Osteocyte (in vitro differentiated cells): ENCODE measurements at places on chromosomes 16 and 17. TPM values are rescaled to one million over a fixed set of nuclear protein-coding genes. Genes with fewer than 3 reads are reported as not detected.

Gene SOX9
- total RNA-seq, result 1.8 and 1.9 TPM in 2 replicates

DNA sequence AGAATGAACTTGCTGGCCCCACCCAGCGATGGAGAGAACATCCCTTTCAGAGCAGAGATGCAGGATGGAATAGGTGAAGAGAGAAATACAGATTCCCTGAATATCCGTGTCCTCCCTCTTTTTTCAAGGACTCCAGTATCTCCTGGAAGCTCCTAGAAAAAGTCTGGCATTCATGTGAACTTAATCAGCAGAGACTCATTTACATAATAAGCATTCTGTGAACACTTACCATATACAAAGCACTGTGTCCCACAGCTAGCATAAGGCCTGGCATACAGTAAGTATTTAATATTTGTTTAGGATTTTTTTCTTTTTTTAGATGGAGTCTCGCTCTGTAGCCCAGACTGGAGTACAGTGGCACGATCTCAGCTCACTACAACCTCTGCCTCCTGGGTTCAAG lies 208.5 kb upstream of the RPL38 start:
- no peaks in the 10 kb centered on the region for H3K4me1 ChIP-seq
- no peaks in the 10 kb centered on the region for H3K36me3 ChIP-seq
- no peak for DNase-seq
- H3K4me3 ChIP-seq, result no peak overlapping the region
- H3K27me3 ChIP-seq, result no peaks in the 10 kb centered on the region

DNA sequence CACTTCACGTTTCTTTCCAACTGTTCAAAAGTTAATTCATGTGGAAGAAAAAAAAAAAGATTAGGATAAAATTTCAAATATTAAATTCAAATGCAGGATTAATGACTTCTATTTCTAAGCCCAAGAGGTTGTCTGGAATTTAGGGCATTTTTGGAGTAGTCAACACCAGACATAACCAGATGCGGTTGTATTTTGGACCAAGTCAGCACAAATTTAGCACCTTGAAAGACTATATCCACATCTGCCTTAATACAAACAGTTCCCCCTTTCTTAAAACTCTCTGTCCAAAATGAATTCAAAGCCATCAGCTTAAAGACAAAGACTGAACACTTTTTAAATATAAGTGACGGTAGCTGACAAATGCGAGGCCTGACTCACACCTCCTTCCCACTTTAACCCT lies 282.9 kb downstream of the C16orf95 start:
- DNase-seq, result no peak
- H3K36me3 ChIP-seq, result no peaks in the 10 kb centered on the region
- no peak overlapping the region for H3K4me3 ChIP-seq
- peaks cover 3% of the 10 kb centered on the region for H3K27me3 ChIP-seq
- H3K4me1 ChIP-seq, result peaks cover 11% of the 10 kb centered on the region
- no peak overlapping the region for H3K27ac ChIP-seq

DNA sequence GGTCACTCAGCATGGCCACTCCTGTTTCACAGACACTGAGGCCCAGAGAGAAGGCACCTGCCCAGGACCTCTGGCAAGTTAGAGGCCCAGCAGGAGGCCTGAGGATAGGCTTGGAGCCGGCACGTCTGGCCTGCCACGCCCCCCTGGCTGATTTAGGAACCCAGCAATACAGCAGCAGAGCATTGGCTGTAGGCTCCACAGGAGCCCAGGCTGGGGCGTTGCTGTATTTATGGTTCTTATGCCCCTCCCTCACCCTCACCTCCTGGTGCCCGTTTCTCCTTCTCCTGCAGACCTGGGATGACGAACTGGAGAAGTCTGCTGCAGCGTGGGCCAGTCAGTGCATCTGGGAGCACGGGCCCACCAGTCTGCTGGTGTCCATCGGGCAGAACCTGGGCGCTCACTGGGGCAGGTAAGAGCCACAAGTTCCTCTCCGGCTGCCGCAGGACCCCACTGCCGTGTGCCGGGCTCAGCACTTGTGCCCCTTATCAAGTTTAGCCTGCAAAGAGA lies 25.8 kb downstream of the CRISPLD2 start:
- DNase-seq, result no peak
- no peak overlapping the region for H3K27ac ChIP-seq
- no peaks in the 10 kb centered on the region for H3K36me3 ChIP-seq

Gene SPATA32
- total RNA-seq, result 0.18 TPM in 1 of 2 replicates, not detected in the other

Gene SPHK1
- 15.2 TPM in 2 replicates for total RNA-seq

Gene P2RX5
- 0.34 and 0.43 TPM in 2 replicates for total RNA-seq

Gene SLFN12L
- total RNA-seq, result not detected in 2 replicates

Gene CCL8
- not detected in 2 replicates for total RNA-seq

GRCh38 chr16:53769185-53769584 lies 65.2 kb downstream of the FTO start:
- peaks cover 17% of the 10 kb centered on the region for H3K4me1 ChIP-seq
- no peaks in the 10 kb centered on the region for H3K36me3 ChIP-seq
- no peak overlapping the region for H3K4me3 ChIP-seq
- no peaks in the 10 kb centered on the region for H3K27me3 ChIP-seq

Gene TPSG1
- total RNA-seq, result not detected in 2 replicates

DNA sequence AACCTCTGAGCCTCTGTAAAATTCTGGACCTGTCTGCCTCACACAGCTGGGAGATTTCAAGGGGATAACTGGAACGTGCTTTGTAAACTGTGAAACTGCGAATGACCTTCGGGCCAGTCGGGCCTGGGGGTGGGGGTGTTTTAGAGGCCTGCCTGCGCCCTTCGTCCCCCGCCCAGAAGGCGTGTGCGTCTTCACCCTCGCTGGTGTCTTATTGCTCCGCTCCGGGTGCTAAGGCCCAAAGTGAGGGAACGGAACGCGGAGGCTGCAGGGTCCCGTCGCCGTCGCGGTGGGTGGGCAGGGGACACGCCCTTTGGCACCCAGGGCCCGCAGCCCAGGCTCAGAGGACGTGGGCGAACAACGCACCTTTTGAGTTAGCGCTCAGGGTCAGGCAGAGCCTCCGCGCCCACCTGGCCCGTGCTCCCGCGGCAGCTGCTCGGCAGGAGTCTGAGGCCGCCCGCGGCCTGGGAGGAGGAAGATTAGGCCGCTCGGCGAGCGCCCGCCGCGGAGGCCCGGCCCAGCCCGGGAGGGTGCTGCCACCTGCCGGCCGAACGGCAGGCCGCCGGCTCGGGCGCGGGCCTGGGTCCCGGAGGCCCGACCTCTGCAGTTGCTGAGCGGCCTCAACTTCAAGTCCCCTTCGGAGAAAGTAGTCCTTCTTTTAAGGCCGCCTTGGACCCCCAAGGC lies 29.7 kb downstream of the DCAKD start:
- DNase-seq, result peak; percentile 89
- peaks cover 2% of the 10 kb centered on the region for H3K36me3 ChIP-seq
- H3K27me3 ChIP-seq, result no peaks in the 10 kb centered on the region
- H3K27ac ChIP-seq, result no peak overlapping the region
- H3K4me3 ChIP-seq, result no peak overlapping the region
- peaks cover 21% of the 10 kb centered on the region for H3K4me1 ChIP-seq

DNA sequence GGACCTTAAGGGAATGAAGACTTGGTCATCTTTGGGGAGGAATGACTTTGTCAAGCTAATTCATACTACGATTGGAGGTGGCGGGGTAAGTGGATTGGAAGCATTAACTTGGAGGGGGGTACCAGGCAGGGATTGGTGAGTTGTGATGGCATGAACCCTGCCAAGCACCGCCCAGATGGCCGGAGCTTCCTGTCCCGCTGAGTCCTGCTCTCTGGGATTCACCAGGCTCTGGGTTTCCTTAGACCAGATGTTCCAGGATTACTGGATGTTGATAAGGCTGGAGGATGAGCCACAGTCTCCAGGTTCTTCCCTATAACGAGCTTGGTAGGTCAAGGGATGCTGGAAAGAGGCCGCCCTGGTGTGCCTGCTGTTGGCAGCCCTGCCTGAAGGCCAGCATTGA lies 154.9 kb downstream of the SDK2 start:
- H3K4me3 ChIP-seq, result no peak overlapping the region
- DNase-seq, result no peak
- no peak overlapping the region for H3K27ac ChIP-seq
- H3K27me3 ChIP-seq, result peaks cover 2% of the 10 kb centered on the region
- H3K36me3 ChIP-seq, result peaks cover 6% of the 10 kb centered on the region

- H3K36me3 ChIP-seq, result peaks cover 17% of the 10 kb centered on the region
- H3K27me3 ChIP-seq, result no peaks in the 10 kb centered on the region
- peak overlapping the region; percentile 98 for H3K4me3 ChIP-seq
- no peak for DNase-seq
- peak overlapping the region; percentile 96 for H3K27ac ChIP-seq
Measured at GRCh38 chr17:42774066-42774745, 957 bp downstream of the VPS25 start.

DNA sequence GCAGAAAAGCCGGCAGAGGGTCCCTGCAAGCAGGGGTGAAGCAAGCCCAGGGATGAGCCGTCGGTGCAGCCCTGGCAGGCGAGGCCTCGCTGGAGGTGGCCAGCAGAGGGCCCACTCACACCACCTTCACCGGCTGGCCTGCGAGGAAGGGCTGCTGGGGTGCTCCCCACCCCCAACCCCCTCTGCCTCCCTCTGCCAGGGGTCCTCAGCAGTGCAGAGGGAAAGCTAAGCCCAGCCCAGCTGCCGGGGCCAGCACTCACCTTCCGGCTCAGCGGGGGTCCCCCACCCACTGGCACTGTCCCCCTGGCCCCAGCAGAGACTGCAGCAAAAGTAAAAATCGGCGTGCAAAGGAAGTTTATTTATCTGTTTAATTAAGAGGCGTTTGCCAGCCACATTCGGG lies 113.4 kb downstream of the ENGASE start:
- no peak for DNase-seq
- H3K36me3 ChIP-seq, result no peaks in the 10 kb centered on the region
- no peak overlapping the region for H3K27ac ChIP-seq
- no peak overlapping the region for H3K4me3 ChIP-seq

Gene TMEM114
- total RNA-seq, result not detected in 2 replicates

Gene CDH8
- 7.6 and 7.7 TPM in 2 replicates for total RNA-seq

DNA sequence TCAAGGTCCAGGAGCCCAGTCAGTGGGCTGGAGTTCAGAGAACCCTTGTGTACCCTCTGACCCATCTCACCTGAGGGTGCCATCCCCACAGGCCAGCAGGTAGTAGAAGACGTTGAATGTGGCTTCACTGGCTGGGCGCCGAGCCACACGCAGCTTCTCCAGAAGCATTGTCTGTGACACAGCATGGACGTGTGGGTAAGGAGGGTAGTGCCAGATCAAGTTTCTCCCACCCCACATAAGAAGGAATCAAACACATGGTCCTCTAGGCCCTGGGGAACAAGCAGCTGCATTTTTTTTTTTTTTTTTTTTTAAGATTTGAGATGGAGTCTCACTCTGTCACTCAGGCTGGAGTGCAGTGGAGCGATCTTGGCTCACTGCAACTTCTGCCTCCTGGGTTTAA lies 60.9 kb downstream of the MYO18A start:
- peaks cover 4% of the 10 kb centered on the region for H3K4me1 ChIP-seq
- no peak overlapping the region for H3K27ac ChIP-seq
- no peaks in the 10 kb centered on the region for H3K27me3 ChIP-seq
- no peak overlapping the region for H3K4me3 ChIP-seq
- DNase-seq, result no peak

GRCh38 chr17:73043686-73044581 lies 48.6 kb downstream of the SLC39A11 start:
- no peaks in the 10 kb centered on the region for H3K27me3 ChIP-seq
- DNase-seq, result no peak
- H3K4me3 ChIP-seq, result peak overlapping the region; percentile 8

Gene PYDC1
- not detected in 2 replicates for total RNA-seq

- H3K27me3 ChIP-seq, result no peaks in the 10 kb centered on the region
- H3K27ac ChIP-seq, result no peak overlapping the region
- no peak for DNase-seq
- H3K4me1 ChIP-seq, result peaks cover 85% of the 10 kb centered on the region
- no peak overlapping the region for H3K4me3 ChIP-seq
Measured at GRCh38 chr16:84839956-84840355, 20.2 kb downstream of the CRISPLD2 start.

DNA sequence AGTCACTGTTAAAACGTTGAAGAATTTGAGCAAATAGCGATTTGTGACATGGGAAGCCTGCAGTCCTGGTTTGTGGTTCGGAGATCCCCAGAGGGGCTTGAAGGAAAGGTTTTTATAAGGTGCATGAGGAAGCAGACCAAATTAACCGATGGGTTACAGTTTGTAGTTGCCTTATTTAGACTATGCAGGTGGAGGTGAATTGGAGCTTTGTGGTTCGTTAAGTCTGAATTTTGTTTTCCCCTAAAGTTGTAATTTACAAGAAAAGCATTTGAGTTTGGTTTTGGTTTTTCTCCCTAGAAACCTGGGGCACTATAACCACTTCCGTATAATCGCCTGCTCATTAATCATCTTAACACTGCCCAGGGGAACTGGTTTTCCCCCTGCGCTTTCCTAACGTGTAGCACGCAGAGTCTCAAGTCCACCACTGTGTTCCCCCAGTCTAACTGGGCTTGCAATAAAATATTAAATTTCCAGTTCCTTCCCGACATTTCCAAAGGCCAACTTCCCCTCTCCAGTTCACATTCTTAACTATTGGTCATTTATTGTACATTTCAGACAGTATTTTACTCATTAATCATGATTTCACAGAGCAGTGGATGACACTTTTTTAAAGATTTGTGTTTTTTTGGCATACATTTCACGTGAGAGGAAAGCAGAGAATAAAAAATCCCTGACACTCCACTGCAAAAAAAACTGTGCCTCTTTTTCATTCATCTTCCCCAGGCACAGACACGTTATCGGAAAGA lies 932 bp downstream of the ZNF267 start:
- peaks cover 44% of the 10 kb centered on the region for H3K4me1 ChIP-seq
- H3K36me3 ChIP-seq, result peaks cover 4% of the 10 kb centered on the region
- peak overlapping the region; percentile 96 for H3K4me3 ChIP-seq
- H3K27ac ChIP-seq, result peak overlapping the region; percentile 98
- no peak for DNase-seq

DNA sequence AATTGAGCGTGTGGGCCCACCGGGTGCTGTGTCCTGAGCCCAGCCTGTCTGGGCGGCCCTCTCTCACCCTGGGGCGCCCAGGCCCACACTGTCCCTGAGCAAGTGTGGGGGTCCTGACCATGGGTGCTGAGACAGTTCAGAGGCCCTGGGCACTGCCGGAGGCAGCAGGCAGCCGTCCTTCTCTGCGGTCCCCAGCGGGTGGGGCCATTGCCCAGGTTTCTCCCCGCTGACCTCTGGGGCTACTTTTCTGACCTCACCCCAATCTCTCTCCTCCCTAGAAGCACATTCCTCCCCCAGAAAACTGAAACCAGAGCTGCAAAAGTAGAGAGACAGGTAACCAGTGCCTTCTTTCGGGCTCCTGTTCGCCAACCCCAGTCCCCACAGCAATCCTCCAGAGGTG lies 36.0 kb upstream of the PVALEF start:
- no peak for DNase-seq
- no peak overlapping the region for H3K27ac ChIP-seq
- no peaks in the 10 kb centered on the region for H3K27me3 ChIP-seq
- H3K36me3 ChIP-seq, result no peaks in the 10 kb centered on the region
